ENCODE measurements at places on chromosomes 11 and 22.

GRCh38 chr11:121391914-121392313 is 60.2 kb upstream of the SORL1 start:
- H3K4me3 ChIP-seq, result no peak overlapping the region
- no peak overlapping the region for H3K27ac ChIP-seq
- H3K27me3 ChIP-seq, result no peaks in the 10 kb centered on the region
- peaks cover 21% of the 10 kb centered on the region for H3K4me1 ChIP-seq
- no peak for DNase-seq
- H3K36me3 ChIP-seq, result no peaks in the 10 kb centered on the region

DNA sequence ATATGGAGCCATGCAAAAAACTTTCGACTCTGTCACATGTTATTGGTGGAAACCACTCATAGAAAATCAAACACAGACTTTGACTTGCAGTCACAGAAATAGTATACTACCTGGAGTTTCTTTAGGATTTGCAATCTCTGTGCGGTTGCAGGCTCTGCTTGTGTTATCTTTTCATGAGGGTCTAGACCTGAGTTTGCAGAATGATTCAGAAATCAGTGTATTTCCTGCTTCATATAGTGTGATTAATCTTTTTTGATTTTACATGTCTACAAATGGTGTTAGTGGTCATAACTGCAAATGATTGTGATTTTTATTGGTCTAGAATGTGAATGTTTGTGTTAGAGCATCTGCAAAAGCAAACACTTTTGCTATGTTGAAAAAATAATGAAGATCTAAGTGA is 690.2 kb downstream of the NTM start:
- H3K27ac ChIP-seq, result no peak overlapping the region
- H3K27me3 ChIP-seq, result no peaks in the 10 kb centered on the region
- no peaks in the 10 kb centered on the region for H3K4me1 ChIP-seq
- H3K36me3 ChIP-seq, result no peaks in the 10 kb centered on the region
- no peak for DNase-seq
- no peak overlapping the region for H3K4me3 ChIP-seq

DNA sequence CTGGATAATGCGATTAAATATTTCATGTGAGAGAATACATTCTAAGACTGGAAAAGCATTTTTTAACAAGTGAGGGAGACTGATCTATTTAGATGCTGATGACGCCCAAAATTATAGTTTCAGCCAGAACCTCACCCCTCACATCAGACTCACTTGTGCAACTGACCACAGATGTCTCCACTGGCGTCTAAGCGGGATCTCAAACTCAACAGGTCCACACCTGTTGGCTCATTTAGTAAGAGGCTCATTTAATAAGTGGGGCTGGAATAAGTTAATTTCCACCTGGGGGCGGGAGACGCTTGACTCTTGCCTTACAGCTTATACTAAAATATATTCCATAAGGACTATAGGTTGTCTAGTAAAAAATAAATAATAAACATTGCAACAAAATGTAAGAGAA is 47.5 kb downstream of the MORC2 start:
- no peaks in the 10 kb centered on the region for H3K27me3 ChIP-seq
- H3K36me3 ChIP-seq, result peaks cover 20% of the 10 kb centered on the region
- no peak overlapping the region for H3K27ac ChIP-seq
- peaks cover 17% of the 10 kb centered on the region for H3K4me1 ChIP-seq

GRCh38 chr11:75073459-75074190 is 23.1 kb downstream of the OR2AT4 start:
- no peaks in the 10 kb centered on the region for H3K4me1 ChIP-seq
- H3K27me3 ChIP-seq, result peaks cover 30% of the 10 kb centered on the region
- DNase-seq, result no peak
- H3K36me3 ChIP-seq, result no peaks in the 10 kb centered on the region
- H3K27ac ChIP-seq, result no peak overlapping the region

- no peak for DNase-seq
- no peaks in the 10 kb centered on the region for H3K36me3 ChIP-seq
- H3K4me3 ChIP-seq, result no peak overlapping the region
- H3K4me1 ChIP-seq, result no peaks in the 10 kb centered on the region
- no peaks in the 10 kb centered on the region for H3K27me3 ChIP-seq
These were observed 48.2 kb downstream of the OR10A6 start for GRCh38 chr11:7882860-7883259.
